ENCODE measurements at places on chromosomes 16 and 17.

GRCh38 chr17:40345161-40345993 is 19.2 kb downstream of the GJD3 start:
- DNase-seq = no peak

- DNase-seq = peak; percentile 43
Measured at GRCh38 chr16:68760671-68761275, 23.7 kb downstream of the CDH1 start.

DNA sequence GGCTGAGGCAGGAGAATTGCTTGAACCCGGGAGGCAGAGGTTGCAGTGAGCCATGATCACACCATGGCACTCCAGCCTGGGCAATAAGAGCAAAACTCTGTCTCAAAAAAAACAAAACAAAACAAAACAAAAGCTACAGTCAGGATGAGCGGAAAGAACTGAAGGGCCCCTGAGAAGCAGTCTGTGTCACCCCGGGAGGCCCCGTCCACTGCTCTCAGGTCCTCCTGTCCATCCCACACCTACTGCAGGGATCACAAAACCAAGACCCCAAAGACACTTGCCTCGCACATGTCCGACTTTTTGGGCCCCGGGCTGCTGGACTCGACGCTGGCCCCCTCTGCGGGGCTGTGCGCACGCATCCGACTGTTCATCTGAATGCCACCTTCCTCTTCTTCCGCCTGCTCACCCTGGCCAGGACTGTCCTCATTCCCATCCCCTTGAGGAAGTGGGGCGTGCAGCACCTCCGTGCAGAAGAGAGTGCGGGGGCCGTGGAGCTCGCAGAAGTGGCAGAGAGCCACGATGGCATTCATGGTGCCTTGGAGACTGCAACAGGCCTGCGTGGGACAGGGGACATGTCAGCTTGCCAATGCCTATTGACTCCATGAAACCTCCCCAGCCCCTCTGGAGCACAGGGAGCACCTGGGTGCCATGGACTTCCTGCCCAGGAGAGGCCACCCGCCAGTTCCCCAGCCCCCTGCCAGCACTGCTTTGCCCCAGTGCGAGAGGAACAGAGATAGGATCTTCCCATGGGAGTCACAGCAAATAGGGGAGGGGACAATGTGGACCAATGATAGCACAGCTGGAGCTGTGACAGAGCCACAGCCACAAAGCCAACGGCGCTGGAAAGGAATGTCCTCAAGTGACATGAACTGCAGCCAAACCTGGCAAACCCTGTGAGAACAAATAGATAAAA is 9.1 kb downstream of the FLCN start:
- no peak for DNase-seq

- DNase-seq = no peak
Measured at GRCh38 chr16:87336434-87337240, 19.4 kb upstream of the C16orf95 start.

DNA sequence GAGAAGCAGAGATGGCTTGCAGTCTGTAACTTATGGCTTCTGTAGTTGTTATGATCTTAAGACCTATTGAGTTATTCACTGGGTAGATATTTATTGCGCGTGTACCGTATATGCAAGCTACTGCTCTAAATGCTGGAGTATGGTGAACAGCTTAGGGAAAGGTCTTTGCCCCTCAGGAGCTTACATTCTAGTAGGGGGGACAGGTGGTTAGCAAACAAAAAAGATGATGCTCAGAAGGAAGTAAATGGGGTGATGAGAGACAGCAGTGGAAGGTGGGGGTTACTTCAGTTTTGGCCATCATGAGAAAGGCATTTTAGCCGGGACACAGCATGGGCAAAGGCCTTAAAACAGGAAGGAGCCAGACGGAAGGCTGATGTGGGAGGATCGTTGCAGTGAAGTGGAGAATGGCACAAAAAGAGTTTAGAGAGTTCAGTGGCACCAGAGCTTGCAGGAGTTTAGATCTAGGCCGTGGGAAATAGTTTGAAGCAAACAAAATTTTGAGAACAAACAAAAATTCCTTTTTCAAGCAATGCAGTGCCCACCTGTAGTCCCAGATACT is 2.1 kb downstream of the ARMC7 start:
- DNase-seq = no peak

Measured in activated CD4-positive, CD25-positive, alpha-beta regulatory T cell treated with anti-CD3 and anti-CD28 coated beads, Interleukin-2, amount 50 U/mL, for 72 hours (primary cell).